IPS-NIHi11 (cell line): ENCODE measurements at places on chromosomes 5 and 9.

GRCh38 chr9:4068449-4068848 is 231.4 kb downstream of the GLIS3 start:
- DNase-seq = no peak

GRCh38 chr9:17251100-17251499 is 116.3 kb downstream of the CNTLN start:
- no peak for DNase-seq

GRCh38 chr5:1820381-1820780 is 19.2 kb downstream of the NDUFS6 start:
- no peak for DNase-seq

- peak; percentile 86 for DNase-seq
Measured at GRCh38 chr9:91727316-91727861, 222.6 kb downstream of the ROR2 start.

DNA sequence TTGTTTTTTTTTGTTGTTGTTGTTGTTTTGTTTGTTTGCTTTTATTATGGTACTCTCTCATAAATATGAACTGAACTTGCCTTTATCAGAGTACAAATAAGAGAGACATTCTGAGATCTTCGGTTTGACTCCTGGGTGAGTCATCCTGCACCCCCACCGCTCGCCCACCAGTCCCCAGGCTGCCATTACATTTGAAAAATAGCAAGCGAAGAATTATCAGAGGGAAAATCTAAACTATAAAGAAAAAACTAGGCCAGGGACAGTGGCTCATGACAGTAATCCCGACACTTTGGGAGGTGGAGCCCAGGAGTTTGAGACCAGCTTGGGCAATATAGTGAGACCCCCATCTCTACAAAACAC is 122.1 kb upstream of the MAP3K1 start:
- DNase-seq = no peak
